ENCODE measurements at places on chromosomes 6 and 20.

GRCh38 chr6:92779746-92780145, 639.6 kb downstream of the EPHA7 start:
- no peak for DNase-seq

GRCh38 chr6:106216527-106216926, 109.0 kb downstream of the ATG5 start:
- no peak for DNase-seq

DNA sequence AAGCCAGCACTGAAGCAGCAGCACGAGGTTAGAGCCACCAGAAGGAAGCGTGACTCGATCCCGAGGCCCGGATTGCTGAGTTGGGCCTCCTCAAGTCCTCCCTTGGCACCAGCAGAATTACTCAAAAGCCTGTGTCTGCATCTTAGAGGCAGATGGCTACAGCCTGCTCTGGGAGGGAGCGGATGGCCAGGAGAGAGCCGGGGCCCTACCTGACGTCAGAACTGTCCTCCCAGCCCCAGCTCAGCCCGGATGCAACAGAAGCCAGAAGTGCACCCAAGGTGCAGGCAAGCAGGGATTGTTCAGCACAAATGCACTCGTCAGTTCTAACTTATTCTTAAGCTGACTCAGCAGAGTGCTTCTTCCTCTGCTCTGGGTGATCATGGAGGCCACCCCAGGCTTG, 155.5 kb upstream of the RPS6KA2 start:
- no peak for DNase-seq

DNA sequence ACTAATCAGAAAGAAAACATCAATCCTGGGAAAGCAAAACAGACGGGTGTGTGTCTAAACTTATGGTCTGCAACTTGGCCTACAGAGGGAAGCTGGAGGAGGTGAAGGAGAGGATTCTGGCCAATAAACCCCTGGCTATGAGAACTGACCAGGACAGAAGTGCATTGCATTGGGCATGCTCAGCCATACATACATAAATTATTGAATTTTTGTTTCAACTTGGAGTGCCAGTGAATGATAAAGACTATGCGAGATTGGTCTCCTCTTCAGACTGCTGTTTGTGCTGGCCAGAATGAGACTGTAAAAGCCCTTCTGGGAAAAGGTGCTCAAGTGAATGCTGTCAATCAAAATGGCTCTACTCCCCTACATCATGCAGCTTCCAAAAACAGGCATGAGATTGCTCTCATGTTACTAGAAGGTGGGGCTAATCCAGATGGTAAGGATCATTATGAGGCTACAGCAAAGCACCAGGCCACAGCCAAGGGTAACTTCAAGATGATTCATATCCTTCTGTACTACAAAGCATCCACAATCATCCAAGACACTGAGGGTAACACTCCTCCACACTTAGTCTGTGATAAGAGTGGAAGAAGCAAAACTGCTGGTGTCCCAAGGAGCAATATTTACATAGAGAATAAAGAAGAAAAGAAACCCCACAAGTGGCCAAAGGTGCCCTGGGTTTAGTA, 17.4 kb downstream of the ADNP start:
- DNase-seq = no peak

DNA sequence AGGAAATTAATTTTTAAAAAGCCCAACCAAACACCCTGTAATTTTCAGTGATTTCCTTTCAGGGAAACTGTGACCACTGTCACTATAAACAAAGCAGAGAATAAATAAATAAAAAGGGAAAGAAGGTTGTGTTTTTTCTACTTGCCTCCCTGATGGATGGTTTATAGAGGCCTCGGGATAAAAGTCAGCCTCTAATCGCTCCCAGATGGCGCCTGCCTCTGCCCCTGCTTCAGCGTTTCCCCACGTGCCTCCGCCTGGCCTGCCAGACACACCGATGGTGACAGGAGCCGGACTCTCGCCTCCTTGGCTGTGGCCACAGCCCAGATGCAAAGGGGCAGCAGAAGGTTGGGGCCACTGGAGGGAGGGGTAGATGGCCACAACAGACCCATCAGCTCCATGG, 327.7 kb downstream of the CDC5L start:
- no peak for DNase-seq

GRCh38 chr6:124983383-124984083, 21.3 kb downstream of the RNF217 start:
- no peak for DNase-seq

Measured in iPS DF 6.9 (cell line).